ENCODE measurements at places on chromosomes 12 and 14.

- DNase-seq, result no peak
Observed at GRCh38 chr12:104733717-104734175, 224.3 kb downstream of the SLC41A2 start.

- DNase-seq, result no peak
Observed at GRCh38 chr12:28497889-28498411, 307.7 kb downstream of the CCDC91 start.

GRCh38 chr12:14326699-14327098 is 38.8 kb upstream of the ATF7IP start:
- no peak for DNase-seq

GRCh38 chr14:81096656-81097055 is 124.1 kb downstream of the GTF2A1 start:
- DNase-seq, result no peak

DNA sequence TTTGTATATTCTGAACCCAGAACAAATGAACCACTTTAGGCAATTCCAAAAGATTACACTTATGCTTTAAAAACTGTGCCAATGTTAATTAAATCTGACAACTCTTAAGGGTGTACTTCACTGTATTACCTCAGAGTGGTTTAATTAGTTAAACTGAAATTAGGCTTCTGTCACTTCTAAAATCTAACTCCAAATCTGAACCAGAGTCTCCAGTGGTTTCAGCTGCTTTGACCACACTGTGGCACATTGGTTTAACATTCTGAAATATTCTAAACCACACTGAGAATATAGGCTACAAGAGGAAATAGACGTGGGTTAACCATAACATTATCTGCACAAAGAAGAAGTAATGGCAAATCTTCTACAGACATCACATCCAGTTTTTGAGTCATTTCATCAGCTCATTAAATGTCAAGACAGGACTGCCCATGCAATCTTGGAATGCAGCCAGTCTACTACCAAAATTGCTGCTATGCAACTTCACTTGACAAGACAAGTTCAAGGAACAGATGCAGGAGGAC is 94.8 kb downstream of the LRP6 start:
- no peak for DNase-seq

DNA sequence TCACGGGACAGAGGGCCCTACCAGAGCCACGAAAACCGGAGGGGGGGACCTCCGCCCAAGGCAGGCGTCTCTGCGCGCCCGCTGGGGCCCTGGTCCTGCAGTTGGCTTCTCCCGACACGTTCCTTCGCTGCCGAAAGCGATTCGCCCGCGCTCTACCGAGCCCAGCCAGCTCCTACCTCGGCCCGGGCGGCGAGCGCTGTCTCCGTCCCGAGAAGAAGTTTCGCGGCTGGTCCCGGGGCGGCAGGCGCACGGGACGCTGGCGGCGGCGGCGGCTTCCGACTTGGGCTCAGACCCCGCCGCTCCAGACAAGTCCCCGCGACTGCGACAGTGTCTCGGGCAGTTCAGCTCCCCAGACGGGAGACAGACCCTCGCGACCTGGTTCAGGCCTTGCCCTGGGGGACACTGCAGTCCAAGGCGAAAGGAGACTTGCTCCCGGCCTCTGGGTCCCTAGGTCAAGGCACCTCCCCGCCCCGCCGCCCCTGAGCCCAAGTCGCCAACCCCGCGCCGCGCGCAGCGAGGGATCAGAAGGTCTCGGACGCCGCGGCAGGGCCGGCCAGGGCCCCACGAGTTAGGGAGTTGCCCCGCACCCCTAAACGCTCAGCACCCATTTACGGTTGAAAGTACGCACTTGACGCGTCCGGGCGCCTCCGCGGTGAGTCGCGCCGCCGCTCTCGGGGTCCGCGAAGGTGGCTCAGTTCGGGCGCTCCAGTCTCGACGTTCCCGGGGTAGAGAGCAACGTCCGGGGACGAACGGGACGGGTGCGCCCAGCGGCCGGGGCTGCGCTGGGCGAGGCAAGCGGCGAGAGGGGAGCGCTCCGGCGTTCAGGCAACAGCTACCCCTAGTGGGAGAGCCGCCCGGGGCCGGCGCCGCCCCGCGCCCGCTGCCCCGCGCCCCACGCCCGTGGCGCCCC is 1.4 kb upstream of the DIO3 start:
- DNase-seq, result no peak

GRCh38 chr14:35416108-35416750 is 11.7 kb upstream of the NFKBIA start:
- no peak for DNase-seq

DNA sequence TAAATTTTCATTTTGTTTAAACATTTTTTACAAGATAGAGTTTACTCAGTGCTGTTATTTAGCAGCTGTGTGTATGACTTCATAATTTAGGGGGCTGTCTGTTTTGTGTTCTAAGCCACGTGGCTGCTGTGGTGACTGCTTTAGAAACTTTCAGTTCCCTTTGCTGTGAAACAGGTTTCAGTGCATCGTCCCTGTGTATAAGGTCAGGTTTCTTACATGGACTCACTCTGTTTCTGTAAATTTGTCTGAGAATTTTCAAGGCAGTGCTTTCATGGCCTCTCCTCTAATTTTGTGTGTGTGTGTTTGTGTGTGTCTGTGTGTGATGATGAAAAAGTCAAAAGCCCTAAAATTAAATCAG is 32.4 kb downstream of the BICD1 start:
- no peak for DNase-seq

- peak; percentile 11 for DNase-seq
Observed at GRCh38 chr12:126784328-126784921, 1482.5 kb upstream of the TMEM132C start.
